ENCODE measurements at places on chromosomes 13 and 19. TPM values are rescaled to one million over a fixed set of nuclear protein-coding genes. Genes with fewer than 3 reads are reported as not detected.

DNA sequence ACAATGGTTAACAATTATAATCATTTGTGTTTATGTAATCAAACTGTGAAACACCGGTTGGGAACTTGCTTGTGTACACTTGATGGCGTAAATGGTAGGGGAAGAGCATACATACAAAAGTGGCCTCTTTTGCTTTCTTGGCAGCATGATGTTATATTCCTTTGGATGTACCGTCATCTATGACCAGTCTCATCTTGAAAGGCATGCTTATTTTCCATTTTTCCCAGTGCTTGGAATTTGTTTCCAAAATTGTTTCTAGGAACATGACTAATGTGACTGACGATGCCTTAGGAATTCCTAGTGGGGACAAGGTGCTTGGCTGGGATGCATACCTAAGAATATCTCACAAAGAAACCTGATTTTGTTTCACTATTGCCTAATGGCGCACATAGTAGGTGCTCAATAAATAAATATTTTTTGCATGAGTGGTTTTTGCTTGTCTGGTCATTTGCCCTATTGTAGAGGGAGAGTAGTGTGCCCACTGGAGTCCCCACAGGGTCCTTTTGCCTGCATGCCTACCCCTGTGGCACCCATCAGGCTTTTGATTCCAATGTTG lies 45.5 kb downstream of the SAE1 start:
- no peak for DNase-seq

Gene ZNF724
- 75.1 TPM for total RNA-seq

DNA sequence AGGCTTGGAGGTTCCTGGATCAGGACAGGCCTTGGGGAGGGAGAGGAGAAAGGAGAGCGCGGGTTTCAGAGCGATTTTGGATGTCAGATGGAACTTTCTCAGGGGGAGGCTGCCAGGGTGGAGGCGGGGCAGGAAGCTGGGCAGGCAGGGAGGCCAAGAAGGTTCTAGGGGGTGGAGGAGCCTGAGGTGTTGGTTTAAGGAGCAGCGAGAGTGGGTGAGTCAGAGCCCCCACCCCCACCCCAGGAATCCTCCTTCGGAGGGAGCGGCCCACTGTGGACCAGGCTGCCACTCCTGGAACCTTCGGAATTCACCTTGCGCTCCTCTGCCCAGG lies 15.9 kb upstream of the NOP53 start:
- peak; percentile 33 for DNase-seq

Gene IGFL2
- total RNA-seq = not detected

- DNase-seq = no peak
Observed at GRCh38 chr13:100675661-100676129, 1.1 kb upstream of the TMTC4 start.

DNA sequence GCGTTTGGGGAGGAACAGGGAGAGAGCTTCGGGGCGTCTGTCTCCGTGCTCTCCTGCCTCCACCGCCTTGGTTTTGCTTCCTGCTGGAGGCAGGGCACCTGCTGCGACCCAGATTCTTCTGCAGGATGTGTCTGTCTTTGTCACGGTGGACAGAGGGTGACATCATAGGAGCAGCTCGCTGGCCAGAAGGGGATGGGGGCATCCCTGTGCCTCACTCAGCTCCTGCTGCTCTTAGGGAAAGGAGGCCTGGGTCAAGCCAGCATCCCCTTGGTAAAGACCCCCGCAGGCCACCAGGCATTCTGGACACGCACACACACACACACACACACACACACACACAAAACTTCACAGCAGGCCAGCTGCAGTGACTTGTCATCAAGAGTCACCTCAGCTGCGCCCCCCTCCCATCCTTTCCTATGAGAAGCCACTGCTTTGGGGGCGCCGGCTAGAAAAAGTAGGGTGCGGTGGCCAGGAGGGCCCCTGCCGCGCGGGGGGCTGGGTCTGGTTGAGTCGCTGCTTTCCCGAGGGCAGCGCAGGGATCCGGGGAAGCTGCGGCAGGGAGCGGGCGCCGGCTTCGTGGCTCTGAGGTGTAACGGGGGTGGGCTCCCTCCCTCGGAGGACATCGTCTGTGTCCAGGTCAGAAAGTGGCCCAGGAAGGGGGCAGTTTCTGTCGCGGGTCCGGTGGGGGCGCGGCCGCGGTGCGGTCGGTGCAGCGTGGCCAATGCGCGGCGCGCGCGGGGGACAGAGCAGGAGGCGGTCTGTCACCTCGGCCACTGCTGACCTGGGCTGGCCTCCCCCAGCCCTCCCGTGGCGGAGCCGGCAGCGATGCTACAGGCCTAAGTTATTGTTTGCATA lies 15.8 kb upstream of the NPAS1 start:
- no peak for DNase-seq

Gene IFNL2
- not detected for total RNA-seq

GRCh38 chr19:42697884-42698283 lies 42.4 kb downstream of the PSG3 start:
- DNase-seq = no peak

- no peak for DNase-seq
Observed at GRCh38 chr19:48862827-48863226, 5.6 kb downstream of the PLEKHA4 start.

DNA sequence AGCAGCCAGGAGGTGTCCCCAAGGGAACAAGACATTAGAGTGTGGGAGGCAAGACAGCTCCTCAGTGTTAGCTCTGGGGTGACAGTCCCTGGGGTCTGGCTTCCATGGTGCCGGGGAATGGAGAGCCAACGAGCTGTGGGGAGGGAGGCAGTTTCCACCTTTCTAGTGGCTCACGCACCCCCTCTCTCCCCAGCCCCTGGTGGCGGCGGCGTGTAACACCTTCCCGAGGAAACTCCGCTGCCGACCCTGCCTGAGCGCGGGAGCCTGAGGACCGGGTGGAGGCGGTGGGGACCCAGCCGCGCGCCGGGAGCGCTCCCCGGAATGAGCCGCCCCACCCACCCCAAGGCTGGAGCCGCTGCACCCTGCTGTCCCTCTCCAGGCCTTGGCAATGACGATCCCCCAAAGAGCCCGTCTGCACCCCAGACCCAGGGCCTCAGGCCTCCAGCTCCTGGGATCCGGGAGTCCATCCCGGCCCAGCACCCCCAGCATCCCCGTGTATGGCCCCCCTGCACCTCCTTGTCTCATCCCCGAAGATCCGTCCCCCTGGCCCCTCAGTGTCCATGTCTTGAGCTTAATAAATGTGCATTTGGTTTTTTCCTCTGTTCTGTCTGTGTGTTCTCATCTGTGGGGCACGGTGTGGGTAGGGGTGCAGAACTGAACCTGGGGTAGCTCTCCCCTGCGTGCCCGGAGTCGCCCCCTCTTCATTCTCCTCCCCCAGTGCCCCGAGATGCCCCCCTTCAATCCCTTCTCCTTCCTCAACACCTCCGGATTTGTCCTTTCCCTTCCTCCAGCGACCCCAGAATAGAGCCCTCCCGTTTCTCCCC lies 622 bp upstream of the FXYD5 start:
- peak; percentile 79 for DNase-seq

Gene ZNF681
- total RNA-seq = 11.4 TPM

DNA sequence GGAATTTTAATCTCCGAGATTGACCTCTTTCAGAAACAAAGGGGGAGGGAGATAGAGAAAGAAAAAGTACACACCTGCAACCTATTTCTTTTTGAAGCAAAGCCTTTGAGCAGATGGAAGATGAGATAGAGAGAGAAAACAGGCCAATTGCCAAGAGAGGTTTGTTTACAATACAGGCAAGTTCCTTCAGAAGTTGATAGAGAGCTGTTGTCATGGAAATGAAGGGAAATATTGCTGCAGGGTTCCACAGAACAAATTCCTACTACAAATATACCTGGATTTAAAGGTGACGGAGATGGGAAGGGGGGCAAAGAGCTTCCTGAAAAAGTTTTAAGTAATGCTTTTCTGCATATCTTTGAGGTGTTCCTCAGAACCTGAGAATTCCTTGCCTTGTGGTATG lies 388.4 kb downstream of the NDFIP2 start:
- DNase-seq = no peak

- no peak for DNase-seq
Observed at GRCh38 chr19:287381-287871, 3.8 kb downstream of the PLPP2 start.

Gene GFY
- total RNA-seq = 0.09 TPM

DNA sequence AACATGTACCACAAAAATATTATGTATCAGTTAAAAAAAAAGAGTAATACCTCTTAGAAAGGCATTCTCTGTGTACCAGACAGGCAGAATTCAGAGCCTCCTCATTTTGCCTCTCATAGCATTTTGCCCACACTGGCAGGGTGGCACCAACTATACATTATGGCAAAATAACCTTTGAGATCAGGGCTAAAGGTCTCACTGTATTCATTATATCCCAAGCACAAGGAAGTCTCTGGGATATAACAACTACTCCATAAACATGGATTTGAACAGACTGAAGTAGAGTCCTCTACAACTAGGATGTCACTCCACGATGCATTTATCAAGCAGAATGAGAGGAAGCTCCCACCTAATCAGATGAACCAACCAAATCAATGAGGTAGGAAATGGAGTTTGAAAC lies 10.6 kb downstream of the SUCLA2 start:
- DNase-seq = no peak

GRCh38 chr19:33493401-33494275 lies 28.0 kb downstream of the PEPD start:
- DNase-seq = no peak

Gene CEACAM20
- not detected for total RNA-seq

- no peak for DNase-seq
Observed at GRCh38 chr13:65342541-65343337, 1887.4 kb downstream of the PCDH9 start.

- DNase-seq = no peak
Observed at GRCh38 chr13:97569841-97570240, 135.9 kb downstream of the RAP2A start.

Gene CCDC169
- total RNA-seq = 6.3 TPM

GRCh38 chr19:40262422-40262821 lies 22.7 kb downstream of the AKT2 start:
- no peak for DNase-seq

DNA sequence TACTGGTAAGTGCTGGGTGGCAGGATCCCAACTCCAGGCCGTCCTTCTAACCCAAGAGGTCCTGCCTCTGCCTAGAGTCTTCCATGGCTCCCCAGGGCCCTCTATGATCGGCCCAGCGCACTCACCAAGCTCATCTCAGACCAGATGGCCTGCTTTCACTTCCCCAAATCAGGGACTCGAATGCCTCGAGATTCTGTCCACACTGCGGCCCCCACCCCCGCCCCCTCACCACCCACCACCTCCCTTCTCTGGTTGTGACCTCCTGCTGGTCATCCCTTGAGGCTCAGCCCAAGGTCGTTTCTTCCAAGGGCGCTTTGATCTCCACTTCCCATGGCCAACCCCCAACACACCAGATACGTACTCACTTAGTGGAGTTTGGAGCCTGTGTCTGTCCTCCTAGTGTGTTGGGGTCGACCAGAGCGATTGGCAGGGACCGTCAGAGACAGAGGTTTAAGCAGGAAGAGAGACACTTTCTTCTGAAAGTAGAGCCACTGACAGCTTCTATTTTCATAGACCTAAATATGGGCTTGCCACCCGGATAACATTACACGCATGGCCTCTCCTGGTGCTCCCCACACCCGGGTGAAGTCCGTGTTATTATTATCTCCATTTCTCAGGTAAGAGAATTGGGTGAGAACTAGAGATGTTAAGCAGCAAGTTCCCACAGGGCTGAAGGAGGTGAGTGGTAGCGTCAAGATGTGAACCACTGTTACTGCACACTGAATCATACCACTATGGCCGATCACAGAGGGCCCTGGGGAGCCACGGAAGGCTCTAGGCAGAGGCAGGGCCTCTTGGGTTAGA lies at the start of gene FCER2:
TSS of gene FCER2 (minus strand) at position 478 of the 804 bp plus-strand sequence. CDS start 2,371 bp downstream, outside the sequence.
- DNase-seq = no peak

DNA sequence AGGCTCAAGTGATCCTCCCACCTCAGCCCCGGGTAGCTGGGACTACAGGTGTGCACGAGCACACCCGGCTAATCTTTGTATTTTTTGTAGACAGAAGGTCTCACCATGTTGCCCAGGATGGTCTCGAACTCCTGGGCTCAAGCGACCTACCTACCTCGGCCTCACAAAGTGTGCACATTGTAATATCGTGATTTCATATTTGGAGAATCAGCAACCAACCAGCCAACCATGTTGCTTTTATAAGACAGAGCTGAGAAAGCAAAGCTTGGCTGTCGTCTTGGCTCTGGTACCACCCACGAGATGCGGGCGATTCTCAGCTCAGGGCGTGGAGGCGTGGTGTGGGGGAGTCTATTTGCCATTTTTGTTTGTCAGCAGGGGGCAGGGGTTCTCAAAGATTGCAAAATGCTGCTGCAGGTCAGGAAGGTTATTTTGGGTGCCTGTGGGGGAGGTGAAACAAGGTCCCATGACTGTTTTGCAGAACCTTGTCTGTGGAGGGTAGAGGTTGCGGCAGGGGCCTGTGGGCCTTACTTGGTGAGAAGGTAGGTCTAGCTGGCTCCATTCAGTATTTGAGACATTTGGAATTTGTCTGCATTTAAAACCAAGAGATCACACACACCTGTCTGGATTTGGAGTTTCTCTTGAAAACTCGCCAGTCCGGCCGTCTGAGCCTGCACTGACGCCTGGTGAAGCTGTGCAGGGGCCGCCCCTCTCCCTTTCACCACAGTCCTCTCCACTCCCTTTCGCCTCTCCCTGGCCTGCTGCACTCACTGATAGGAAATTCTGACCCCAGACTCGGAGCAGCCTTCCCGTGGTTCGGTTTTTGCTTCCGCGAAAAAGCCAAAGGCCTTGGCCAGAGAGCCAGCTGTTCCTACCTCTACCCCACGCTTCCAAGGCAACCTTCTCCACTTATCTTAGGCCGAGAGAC lies 15.4 kb downstream of the TNFAIP8L1 start:
- no peak for DNase-seq

DNA sequence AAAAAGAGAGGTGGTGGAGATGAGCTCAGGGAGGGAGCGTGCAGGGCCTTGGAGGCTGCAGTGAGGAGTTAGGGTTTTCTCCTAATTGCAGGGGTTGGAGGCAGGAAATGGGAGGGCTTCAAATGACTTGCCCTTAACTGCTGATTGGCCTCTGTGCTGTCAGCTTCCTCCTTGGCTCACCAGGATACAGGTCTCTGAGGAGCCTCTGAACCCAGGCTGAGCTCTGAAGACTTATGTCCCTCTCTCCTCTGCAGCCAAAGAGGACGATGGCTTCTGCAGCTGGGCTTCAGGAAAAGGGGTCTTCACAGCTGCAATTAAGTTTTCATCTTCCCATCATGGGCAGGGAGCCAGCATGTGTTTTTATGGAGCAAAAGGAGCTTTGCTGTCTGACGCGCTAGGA lies 6.7 kb upstream of the RANBP3 start:
- no peak for DNase-seq

GRCh38 chr13:107753748-107754147 lies 461.6 kb downstream of the LIG4 start:
- DNase-seq = no peak

DNA sequence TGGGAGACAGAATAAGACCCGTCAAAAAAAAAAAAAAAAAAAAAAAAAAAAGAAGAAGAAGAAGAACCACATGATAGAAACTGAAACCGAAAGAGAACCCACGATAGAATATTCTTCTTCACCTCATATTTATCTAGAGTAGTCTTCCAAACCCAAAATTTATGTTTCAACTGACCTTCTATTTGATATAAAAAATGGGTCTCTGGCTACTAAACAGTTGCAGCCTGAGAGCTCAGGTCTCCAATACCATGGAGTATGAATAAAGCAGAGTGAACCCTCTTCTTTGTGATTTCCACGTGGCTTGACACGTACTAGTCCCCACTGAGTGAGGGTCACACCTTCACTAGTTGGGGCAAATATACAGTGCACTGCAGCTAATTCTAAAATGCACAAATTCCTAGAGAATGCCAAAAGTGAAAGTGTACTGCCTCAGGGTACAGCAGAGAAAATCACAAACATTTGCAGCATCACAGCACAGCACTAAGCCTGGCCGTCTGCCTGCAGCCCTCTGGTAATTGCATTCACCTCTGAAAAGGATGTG lies 30.8 kb upstream of the RFC3 start:
- no peak for DNase-seq

All from neural progenitor cell (in vitro differentiated cells).